Activated CD4-positive, alpha-beta T cell treated with anti-CD3 and anti-CD28 coated beads, Interleukin-2, amount 50 U/mL, for 16 hours (primary cell): ENCODE measurements at places on chromosomes 12 and 14.
A peak's percentile ranks its signal among the peaks of the same experiment; 100 is the strongest.

DNA sequence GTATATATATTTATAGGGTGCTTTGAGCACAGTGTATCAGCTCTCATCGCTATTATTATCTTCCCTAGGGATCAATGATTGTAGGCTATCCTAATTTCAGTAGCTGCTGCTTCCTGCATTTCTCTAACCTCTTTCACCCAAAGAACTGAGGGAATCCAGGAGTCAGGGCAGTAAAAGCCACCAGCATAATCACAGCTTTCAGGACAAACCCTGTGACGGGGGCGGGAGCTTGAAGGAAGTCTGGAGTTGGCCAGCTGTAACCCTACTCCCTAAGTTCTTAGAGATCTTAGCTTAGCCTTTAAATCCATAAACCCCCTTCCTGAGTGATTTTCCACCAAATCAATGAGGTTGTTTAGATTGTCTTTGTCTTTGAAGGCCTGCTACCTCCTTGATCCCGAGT lies 33.7 kb downstream of the FLVCR2 start:
- no peak for DNase-seq

GRCh38 chr14:54643696-54644176 lies 76.8 kb downstream of the SAMD4A start:
- DNase-seq = no peak

- DNase-seq = peak; percentile 44
These were observed 1.5 kb downstream of the CHD4 start for GRCh38 chr12:6605421-6606330.

DNA sequence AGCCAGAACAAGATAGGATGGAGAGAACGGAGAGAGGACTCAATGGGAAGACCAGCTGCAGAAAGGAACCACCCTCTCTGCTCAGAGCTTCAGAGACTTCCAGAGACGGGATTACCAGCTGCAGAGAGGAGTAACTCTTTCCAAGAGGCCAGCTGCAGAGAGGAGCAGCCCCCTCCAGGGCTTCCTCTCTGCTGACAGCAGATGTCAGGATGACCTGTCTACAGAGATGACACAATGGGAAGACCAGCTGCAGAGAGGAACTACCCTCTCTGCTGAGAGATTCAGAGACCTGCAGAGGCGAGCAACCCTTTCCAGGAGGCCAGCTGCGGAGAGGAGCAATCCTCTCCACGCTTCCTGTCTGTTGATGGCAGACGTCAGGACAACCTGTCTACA lies 61.8 kb downstream of the KLRG1 start:
- no peak for DNase-seq

- DNase-seq = no peak
These were observed 256.4 kb downstream of the NUAK1 start for GRCh38 chr12:105882404-105882803.

DNA sequence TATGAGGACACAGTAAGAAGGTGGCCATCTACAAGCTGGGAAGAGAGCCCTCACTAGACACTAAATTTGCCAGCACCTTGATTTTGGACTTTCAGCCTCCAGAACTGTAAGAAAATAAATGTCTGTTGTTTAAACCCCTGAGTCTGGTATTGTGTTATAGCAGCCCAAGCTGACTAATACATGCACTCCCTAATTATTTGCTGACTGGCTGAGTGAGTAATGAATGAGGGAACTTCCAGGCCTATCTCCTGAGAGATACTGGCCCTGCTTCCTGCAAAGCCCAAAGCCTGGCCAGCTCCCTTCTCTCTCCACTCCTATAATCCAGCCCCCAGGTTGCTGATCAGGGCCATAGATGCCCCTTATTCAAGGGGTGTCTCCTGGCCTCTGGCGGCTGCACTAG lies 120.0 kb upstream of the NOS1 start:
- DNase-seq = no peak

GRCh38 chr14:25308244-25308643 lies 258.3 kb upstream of the STXBP6 start:
- DNase-seq = no peak

GRCh38 chr12:15526033-15526432 lies 203.7 kb downstream of the PTPRO start:
- DNase-seq = no peak

GRCh38 chr12:51951843-51952722 lies 584 bp downstream of the ACVR1B start:
- DNase-seq = no peak

- DNase-seq = no peak
These were observed 26.9 kb downstream of the MYRFL start for GRCh38 chr12:69851976-69852375.

GRCh38 chr12:125295550-125295949 lies 230.3 kb downstream of the AACS start:
- no peak for DNase-seq

DNA sequence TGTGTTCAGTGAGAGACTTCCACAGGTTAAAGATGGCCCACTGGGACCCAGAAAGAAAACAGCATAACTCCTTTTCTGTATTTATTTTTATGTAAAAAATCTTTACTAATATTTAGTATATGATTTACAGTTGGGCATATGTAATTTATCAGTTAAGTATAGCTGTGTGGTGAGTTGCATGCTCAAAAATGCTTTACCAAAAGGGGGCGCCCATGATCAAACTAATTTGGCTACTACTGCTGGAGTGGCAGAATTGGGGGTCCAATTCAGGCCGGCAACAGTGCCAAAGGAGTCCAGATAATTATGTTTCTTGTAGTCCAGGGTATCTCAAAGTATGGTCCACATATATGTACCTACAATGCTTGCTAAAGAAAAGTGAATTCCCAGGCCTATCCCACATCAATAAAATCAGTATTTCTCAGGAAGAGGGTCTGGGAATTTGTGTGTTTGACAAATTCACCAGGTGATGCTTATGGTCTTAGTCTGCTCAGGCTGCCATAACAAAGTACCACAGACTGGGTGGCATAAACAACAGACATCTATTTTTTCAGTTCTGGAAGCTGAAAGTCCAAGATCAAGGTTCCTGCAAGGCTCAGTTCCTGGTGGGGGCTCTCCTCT lies 152.0 kb downstream of the KTN1 start:
- DNase-seq = peak; percentile 49

DNA sequence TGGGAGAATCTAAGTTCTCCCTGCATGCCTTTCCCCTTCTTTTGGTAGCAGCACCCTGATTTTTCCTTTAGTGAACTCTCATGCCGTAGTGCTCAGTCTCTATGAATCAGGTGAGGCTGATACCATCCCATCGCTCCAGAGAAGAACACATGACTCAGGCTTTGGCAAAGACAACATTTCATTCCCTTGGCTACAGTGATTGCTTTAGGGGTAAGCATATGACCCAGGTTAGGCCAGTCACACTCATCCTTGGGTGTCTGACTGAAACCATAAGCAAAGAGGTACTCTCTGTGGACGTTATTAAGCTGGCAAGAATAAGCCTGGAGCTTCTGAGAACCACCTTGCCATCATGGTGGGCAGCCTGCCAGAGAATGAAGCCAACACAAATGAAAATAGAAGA lies 141.8 kb downstream of the MYRFL start:
- DNase-seq = no peak

DNA sequence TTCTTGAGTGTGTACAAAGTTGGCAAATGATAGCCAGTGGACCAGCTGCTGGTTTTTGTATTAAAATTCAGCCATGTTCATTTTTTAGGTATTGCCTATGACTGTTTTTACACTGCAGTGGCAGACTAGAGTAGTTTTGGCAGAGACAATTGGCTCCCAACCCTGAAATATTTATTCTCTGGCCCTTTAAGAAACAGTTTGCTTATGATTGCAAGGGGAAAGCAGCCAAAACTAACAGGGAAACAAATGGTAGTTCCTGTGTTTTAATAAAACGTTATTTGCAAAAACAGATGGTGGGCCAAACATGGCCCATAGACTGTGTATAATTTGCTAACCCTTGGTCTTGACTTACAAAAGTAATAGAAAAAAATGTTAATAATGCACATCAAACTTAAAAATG lies 110.2 kb downstream of the ALX1 start:
- no peak for DNase-seq

DNA sequence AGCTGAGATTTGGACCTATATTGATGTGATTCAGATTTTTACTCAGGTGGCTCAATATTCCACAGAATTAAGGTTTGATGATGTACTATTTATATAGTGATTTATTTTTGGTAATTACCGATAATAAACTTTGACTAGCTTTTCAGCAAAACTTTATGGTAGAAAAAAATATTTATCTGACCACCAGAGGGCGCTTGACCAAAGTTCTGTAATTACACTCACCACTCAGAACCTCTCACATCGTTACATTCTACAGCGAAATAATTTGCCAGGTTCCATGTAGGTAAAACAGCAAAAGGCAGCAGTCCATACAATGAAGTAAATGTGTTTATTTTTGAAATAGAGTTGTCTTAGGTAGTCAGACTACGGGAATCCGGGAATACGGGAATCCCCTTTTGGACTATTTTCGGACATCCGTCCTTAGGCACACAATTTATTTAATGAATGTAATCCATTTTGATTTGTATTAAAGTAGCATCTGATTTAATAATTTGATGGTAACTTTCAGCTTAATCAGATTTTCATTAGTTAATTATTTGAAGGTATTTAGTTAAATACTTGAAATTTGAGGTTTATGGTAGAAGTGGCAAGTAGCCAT lies 143.0 kb upstream of the DDHD1 start:
- peak; percentile 58 for DNase-seq

DNA sequence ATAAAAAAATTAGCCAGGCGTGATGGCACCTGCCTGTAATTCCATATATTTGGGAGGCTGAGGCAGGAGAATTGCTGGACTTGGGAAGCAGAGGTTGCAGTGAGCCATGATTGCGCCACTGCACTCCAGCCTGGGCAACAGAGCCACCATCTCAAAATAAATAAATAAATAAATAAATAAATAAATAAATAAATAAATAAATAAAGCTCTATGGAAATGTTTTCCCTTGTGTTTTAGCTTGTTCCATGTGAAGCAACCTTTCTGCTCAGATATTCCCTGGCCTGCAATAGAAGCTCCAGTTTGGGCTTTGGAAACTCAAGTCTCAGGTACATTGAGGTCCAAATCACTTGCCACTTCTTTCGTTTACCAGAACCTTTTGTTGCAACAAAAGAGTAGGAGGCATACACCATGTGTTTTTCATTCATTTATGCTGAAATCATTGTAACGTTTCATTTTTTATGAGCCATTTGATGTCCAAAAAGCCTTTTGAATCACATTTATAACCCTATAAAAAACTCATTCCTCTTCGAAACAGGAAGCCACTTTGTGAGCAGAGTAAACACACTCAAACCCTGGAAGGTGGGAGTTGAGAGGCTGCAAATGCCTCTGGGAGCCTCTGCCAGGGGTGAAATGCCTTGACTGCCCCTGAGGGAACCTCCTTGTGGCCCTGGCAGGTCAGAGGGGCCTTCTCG lies 376.6 kb upstream of the TBX3 start:
- no peak for DNase-seq

- no peak for DNase-seq
These were observed 40.3 kb upstream of the NUAK1 start for GRCh38 chr12:106179086-106179485.

- DNase-seq = no peak
These were observed 161.4 kb downstream of the NDUFA12 start for GRCh38 chr12:94841904-94842610.

- DNase-seq = no peak
These were observed 21.7 kb upstream of the HELB start for GRCh38 chr12:66280561-66280960.

DNA sequence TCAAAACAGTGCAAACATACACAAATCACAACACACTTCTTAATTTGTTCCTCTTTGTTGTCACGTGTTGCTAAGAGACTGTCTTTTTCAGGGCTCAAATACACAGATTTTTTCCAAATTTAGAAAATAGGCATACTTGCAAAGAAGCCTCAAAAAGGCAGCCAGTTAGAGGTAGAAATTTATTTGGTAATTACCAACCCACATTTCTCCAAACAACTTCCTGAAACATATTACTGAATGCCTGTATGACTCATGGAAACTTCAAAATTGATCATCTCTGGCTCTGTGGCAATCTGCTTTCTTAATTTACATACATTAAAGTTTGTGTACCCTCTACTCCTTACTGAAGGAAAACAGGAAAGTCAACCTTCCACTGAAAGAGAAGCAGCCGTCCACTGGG lies 36.4 kb downstream of the PPM1H start:
- DNase-seq = peak; percentile 17

GRCh38 chr12:46470975-46471374 lies 98.4 kb upstream of the SLC38A2 start:
- DNase-seq = no peak

DNA sequence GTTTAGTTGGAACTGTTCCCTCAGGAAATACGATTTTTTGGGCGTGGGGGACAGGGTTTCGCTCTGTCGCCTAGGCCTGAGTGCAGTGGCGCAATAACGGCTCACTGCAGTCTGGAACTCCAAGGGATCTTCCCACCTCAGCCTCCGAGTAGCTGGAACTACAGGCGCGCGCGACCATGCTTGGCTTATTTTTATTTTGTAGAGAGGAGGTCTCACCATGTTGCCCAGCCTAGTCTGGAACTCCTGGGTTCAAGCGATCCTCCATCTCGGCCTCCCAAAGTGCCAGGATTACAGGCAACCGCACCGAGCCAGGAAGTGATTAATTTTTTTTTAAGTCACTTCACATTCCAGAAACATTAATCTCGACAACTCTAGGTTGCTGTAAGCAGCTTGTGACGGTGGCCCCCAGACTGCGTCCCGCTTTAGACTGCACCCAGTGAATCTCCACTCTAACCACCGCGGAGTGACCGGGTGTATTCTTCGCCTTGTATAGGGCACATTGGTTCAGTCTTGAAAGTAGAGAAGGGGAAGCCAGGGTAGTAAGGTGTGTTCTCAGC lies 830 bp upstream of the MIS18BP1 start:
- DNase-seq = no peak

DNA sequence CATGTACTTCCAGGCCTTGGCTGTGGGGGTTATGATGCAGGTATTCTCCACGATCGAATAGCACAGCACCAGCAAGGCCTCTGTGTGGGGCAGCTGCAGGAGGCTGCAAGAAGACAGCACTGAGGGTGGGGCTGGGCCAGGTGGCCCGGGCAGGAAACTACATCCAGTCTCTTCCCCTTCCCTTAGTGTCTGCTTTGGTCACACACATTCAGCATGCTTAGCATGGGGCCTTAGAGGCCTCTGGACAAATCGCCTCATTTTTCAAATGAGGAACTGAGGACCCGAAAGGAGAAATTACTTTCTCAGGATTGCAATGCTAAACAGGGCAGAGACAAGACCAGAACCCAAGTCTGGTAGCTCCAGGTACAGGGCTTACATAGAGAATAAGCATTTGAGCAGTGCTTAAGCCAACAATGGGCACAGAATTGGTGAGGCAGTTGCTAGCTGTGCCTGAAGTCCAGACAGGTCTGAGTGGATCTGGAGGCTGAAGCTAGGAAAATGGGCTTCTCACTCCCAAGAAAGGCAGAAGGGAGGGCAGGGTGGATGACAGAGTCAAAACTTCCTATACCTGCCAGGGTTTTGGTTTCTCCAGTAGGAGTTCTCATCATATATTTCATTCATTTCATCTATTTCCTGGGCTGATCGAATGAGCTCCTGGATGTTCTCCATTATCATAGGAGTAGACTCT lies 3.5 kb downstream of the ACRBP start:
- no peak for DNase-seq
